ENCODE measurements at places on chromosomes 16 and 17.

DNA sequence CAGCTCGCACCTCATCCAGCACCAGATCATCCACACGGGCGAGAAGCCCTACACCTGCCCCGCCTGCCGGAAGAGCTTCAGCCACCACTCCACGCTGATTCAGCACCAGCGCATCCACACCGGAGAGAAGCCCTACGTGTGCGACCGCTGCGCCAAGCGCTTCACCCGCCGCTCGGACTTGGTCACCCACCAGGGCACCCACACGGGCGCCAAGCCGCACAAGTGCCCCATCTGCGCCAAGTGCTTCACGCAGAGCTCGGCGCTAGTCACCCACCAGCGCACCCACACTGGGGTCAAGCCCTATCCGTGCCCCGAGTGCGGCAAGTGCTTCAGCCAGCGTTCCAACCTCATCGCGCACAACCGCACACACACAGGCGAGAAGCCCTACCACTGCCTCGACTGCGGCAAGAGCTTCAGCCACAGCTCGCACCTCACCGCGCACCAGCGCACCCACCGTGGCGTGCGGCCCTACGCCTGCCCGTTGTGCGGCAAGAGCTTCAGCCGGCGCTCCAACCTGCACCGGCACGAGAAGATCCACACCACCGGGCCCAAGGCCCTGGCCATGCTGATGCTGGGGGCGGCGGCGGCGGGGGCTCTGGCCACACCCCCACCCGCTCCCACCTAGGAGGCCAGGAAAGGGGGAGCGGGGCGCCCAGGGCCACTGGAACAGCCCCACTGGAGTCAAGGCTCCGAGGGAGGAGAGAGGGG, 7.5 kb downstream of the ZNF205 start:
- DNase-seq: no peak

- DNase-seq: no peak
Observed at GRCh38 chr16:84973236-84973635, 38.1 kb downstream of the ZDHHC7 start.

DNA sequence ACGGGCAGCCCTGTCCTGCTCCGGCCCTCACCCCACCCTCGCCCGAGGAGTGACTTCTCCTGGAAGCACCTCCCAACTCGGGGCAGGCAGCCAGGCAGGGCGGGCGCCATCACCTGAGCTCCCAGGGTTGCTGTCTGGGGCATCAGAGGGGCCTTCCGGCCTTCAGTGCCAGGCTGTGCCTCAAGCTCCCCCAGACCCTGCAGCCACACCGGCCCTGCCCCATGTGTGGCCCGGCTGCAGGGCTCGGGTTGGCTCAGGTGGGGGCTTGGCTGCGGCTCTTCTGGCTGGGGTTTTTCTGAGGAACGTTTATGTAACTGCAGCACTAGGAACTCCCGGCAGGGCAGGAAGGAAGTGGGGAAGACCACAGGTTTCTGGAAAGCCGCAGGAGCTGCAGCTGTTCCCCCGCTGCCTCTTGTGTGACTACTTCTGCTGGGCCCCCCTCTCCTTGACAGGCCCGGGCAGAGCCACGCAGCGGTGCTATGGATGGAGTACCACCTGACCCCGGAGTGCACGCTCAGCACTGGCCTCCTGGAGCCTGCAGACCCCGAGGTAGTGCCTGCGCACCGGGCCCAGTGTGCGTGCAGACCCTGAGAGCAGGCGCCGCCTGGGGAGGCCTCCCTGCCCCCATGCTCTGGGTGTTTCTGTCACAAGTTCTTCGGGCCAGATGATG, 45.6 kb downstream of the PRMT7 start:
- no peak for DNase-seq

DNA sequence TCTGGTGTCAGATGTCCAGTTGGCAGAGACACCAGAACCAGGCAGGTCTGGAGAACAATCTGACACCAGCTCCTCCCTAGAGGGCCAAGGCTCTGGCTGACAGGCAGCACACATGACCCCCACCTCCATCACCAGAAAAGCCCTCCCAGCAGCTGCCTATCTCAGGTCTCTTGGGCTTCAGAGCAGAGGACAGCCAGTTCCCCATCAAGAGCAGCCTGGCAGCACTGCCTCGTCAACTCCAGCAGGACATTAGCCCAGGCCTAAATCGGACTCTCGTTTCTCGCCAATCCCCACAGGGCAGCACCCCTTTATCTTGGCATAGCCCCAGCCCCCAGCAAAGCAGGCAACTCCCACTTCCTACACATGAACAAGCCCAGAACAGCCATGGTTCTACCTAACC, 4.4 kb downstream of the JUP start:
- no peak for DNase-seq

DNA sequence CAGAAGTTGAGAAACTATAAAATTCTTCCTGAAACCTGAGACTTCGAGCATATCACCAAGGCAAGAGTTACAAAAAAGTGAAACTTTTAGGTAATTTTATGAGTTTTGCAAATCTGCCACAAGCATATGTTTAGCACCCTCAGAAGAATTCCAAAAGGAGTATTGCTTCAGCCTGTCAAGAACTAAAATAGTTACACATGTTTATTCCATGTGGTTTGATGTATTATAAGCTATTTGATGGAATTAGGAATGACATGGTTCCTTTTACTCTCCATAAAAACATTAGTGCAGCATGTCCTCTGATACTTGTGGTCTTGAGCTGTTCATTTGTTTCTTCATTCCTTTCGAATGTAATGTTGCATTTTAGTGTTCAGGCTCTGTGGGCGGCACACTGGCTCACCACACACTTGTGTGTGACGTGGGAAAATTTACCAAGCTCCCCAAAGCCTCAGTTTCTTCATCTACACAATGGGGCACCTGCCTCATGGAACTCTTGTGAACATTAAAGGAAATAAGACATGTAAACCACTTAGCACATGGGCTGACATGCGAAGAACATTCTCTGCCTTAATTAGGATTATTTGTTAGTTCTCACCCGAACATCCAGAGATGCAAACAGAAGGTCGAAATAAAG, 204.2 kb upstream of the FOXF1 start:
- peak; percentile 88 for DNase-seq

- no peak for DNase-seq
Observed at GRCh38 chr17:49217651-49218413, 7.3 kb downstream of the ABI3 start.

GRCh38 chr17:42522798-42523278, 13.2 kb upstream of the NAGLU start:
- DNase-seq: no peak

- no peak for DNase-seq
Observed at GRCh38 chr16:31395647-31396046, 2.5 kb downstream of the ITGAD start.

- no peak for DNase-seq
Observed at GRCh38 chr17:48187872-48188608, 80.5 kb downstream of the SNX11 start.

GRCh38 chr16:79672524-79672923, 72.0 kb upstream of the MAF start:
- DNase-seq: no peak

All from IMR-90 (cell line).